ENCODE measurements at places on chromosomes 11 and 22.

DNA sequence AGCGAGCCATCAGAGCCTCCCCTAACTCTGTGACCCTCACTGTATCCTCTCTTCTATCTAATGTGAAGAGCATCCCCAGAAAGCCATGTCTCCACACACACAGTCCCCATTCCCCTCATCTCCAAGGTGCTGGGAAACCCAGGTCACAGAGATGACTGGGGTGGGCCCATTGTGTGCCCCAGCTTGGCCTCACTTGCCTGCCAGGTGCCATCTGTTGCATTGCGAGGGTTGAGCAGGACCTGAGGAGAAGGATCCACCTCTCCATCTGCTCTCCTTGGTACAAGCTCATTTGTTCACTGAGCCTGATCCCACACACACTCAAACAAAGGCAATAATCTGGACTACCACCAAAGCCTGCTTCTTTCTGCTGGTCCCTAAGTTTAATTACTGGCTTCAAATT is 118.8 kb downstream of the SPATA19 start:
- no peak for DNase-seq

DNA sequence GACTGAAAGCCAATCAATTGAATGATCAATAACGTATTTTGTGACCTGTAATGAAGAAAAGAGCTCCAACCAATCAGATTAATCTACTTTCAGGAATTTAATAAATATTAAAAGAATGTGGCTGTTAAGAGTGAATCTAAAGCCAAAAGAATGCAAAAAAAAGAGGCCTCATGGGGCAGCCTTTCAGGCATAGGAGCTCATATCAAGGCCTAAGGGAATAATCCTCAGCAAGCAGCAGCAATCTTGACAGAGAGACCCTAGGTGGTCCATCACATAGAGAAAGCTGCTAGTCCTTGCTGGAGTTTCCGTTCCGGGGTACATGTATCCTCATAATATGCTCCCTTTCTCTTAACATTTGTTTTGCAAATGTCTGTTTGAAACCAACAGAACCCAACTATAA is 313.1 kb upstream of the PITPNB start:
- DNase-seq: no peak

DNA sequence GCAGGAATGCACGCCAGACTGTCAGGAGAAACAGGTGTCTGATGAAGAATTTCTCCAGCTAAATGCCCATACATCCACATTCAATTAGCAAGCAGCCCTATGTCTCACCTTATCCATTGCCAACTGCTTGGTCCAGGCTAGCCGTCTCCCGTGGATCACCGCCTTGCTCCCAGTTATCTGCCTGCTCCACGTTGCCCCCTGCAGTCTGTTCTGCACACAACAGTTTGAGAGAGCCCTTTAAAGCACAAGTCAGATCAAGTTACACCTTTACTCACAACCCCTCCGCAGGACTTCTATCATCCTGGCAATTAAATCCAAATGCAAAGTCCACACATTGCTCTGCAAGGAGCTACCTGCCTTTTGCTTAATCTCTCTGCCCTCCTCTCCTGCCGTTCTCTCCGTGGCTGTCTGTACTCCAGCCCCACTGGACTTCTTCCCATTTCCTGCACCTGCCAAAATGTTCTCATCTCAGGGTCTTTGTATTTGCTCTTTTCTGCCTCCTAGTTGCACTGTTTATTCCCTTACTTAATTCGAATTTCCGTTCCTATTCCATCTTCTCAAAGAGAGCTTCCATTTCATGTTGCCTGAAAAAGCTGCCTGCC is 185.3 kb upstream of the LARGE1 start:
- DNase-seq: peak; percentile 67

DNA sequence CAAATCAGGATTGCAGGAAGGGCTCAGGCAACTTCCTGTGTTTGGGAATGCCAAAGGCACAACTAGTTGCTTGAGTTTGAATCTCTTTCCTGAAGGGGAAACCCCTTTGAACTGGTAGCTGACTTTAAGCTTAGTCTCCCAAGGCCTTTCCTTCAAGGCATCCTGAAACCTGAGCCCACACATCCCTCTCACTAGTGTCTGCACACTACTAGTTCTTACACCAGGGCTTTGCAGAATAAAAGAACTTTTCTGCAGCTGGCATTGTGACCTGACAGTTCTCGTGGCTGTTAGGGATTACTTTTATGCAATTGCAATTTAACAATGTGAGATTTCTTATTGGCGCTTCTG is 95.4 kb downstream of the EXT2 start:
- no peak for DNase-seq

DNA sequence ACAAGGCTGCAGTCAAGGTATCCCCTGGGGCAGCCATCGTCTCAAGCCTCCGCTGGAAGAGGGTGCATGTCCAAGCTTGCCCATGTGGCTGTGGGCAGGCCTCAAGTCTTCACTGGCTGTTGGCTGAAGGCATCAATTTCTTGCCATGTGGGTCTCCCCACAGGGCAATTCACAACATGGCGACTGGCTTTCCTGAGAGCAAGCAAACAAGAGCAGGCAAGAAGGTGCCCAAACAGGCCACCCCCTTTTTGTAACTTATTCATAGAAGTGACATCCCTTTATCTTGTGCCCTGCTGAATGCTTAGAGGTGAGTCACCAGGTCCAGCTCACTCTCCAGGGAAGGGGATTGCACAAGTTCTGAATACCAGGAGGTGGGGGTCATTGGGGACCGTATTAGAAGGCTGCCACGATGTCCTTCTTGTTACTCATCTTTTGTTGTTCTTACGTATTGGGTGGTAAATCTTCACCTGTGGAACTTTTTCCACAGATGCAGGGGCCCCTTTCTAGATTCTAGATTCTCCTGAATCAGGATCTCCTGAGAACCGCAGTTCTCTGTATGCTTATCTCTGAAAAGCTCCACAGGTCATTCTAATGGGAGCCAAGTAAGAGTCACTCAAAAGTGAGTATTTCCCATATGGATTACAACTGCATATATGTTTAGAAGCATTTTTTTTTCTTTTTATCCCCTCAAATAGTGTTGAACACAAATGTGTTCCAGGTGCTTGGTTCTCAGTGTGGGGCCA is 44.2 kb upstream of the MICAL2 start:
- no peak for DNase-seq

DNA sequence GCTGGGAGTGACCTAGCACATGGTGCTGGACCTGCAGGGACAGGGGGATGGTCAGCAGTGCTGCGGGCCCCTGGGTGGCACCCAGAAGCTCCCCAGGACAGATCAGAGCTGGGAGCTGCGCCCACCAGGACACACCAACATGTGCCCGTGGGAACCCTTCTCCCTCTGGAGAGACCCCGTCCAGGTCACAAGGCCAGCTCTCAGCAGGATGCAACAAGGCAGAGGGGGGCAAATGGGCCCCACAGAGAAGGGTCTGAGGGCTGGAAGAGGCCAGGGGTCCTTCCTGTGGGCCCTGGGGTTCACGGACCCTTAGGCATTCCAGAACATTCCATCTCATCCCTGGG is 6.2 kb downstream of the DUSP8 start:
- no peak for DNase-seq

- no peak for DNase-seq
Measured at GRCh38 chr11:15636521-15637089, 521.9 kb downstream of the INSC start.

GRCh38 chr11:34552270-34552669 is 38.7 kb upstream of the ELF5 start:
- DNase-seq: no peak

All from iPS DF 6.9 (cell line).